ENCODE measurements at places on chromosomes 5 and 9. TPM values are rescaled to one million over a fixed set of nuclear protein-coding genes. Genes with fewer than 3 reads are reported as not detected.
A peak's percentile ranks its signal among the peaks of the same experiment; 100 is the strongest.

DNA sequence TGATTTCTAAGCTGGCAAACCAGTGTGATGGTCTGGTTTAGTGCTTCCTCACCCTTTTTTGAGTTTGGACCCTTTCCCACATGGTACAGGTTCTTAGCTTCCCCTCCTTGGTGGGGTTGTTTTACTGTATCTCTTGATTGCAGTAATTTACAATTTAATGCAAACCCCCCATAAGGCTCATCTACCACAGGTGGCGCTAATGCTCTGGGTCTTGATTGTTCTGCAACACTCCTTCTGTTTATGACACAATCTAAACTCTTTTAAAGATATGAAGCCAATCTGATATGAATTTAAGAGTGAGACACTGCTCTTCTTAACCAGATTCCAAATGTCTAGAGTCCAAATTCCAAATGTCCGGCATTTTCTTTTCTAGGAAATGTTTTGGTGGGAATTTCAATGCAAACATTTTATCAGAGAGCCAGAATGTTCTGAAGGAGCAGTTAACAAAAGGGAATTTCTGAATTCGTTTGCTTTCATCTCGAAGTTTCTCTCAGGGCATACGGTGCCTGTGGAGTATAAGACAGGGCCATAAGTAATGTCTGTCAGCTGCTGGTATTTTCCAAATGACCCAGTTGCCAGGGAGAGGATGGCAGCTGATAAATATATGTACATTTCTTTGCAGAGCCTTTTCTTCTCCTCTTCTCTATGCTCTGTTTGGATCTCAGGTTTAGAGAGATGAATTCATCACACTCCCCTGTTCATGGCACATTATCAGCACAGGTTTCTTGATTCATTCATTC lies 246.8 kb downstream of the ARHGAP26 start:
- no peak for DNase-seq

DNA sequence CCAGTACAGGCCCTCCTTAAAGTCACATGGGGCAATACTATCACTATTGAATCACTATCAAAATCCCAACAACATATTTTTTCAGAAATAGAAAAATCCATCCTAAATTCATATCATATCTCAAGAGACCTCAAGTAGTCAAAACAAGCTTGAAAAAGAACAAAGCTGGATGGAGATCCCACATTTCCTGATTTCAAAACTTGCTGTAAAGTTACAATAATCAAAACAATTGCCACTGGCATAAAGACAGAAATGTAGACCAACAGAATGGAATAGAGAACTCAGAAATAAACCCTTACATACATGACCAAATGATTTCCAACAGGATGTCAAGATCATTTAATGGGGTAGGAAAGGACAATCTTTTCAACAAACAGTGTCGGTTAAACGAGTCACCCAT lies 41.3 kb upstream of the CDKN2AIPNL start:
- DNase-seq, result no peak

DNA sequence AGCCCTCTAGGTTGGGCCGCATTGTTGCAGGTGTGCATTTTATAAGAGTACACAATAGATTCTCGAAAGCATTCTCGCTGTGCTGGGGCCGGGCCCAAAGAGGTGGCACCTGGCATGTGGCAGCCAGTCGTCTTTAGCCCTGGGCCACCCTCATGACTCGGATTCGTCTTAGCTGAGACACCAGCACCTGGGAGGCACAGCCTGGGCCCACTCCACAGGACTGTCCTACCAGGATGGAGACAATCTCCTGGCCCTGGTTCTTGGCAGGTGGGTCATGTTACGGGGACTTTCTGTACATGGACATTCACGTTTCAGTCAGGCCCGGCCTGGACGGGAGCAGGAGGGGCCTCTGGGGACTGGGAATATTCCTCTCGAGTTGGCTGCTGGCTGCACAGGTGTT lies 212.5 kb downstream of the FANCC start:
- no peak for DNase-seq

GRCh38 chr9:109593612-109594011 lies 95.5 kb upstream of the PTPN3 start:
- DNase-seq, result no peak

DNA sequence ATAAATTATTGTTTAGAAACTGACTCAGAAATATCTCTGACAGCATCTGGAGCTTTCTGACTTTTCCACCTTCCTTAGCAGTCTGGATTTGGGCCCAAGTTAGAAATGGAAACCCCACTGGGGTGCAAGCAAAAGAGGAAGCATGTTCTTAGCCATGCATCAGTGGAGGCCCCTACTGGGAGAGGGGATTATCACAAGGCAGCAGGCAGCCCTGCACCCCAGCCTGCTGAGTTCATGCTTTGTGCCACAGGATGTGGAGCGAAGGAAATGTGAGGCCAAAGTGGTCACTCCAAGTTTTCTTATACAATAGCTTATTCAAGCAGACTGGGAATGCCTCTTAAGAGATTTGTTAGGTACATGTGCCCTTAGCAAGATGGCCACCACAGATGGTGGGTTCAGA lies 146.5 kb upstream of the TLX3 start:
- DNase-seq, result no peak

GRCh38 chr5:141663506-141663905 lies 12.3 kb upstream of the FCHSD1 start:
- DNase-seq, result no peak

GRCh38 chr9:134707031-134707680 lies 65.6 kb downstream of the COL5A1 start:
- no peak for DNase-seq

- DNase-seq, result no peak
Measured at GRCh38 chr9:2816476-2817141, 27.3 kb downstream of the PUM3 start.

DNA sequence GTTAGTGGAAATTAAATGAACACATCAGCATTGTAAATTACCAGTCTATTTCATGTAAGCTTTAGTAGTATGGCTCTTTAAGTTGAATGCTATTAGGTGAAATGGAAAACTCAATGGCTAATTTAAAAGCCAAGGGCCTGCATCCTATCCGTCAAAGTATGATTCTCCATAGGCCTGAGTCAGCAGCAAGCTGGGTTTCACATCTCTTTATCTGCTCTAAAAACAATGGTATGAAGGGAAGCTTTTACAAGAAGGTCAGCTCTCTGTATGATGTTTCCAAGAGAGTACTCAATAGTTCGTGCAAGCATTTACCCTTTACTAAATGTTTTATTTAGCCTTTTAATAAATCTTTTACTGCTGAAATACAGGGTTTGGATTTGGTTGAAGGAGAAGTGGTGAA lies 62.8 kb downstream of the MAP1B start:
- DNase-seq, result no peak

- DNase-seq, result no peak
Measured at GRCh38 chr9:33101104-33101951, 24.9 kb upstream of the SMU1 start.

DNA sequence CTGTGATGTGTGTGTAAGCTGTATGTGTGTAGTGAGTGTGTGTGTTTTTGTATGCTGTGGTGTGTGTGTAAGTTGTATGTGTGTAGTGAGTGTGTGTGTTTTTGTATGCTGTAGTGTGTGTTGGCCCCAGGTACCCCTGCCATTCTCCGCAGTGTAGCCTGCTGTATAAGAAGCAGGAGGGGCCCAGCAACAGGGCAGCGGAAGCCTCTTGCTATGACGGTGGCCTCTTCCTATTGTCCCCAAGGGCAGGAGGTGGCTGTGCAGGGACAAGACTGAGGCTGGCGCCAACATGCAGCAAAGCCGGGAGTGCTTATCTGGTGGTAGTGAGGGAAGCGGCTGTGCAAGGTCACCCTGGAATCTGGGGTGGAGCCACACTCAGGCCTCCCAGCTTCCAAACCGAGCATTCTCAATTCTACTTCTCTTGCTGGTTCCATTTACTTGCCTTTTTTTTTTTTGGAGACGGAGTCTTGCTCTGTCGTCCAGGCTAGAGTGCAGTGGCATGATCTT lies 5.1 kb downstream of the SPAAR start:
- DNase-seq, result peak; percentile 78

DNA sequence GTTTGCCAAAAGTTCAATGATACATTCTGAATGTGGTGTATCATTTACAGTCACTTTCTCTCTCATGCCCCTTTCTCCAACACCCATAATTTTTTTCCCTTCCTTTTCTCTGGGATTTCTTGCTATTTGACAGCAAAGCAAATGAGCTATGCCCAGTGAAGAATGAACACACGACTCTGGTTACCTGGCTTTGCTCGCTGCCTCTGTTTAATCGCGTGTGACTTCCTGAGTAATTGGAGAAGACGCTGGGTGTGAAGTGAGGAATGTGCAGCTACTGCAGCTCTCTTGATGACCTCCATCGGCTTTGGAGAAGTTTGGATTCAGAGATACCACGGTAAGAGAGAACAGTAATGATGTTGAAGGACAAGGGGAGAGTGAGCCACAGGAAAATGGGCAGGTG lies 651.8 kb downstream of the KIF4B start:
- DNase-seq, result no peak

DNA sequence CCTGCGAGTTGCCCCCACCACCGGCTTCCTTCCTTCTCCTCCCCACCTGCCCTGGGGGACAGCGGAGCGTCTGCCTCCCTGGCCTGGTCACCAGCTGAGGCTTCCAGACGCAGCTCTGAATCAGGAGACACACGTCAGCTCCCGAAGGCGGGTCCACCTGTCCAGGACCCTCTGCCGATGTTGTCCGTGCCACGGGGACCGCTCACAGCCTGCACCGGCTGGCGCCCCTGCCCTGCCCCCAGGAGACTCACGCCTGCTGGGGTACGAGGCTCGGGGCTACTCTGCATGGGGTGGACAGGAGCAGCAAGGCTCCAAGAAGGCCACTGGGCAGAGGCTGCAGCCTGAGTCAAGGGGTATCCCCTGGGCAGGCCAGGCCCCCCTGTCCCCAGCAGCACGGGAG lies 1.9 kb upstream of the CCDC187 start:
- no peak for DNase-seq

- peak; percentile 2 for DNase-seq
Measured at GRCh38 chr5:180193749-180194375, 15.1 kb downstream of the RASGEF1C start.

DNA sequence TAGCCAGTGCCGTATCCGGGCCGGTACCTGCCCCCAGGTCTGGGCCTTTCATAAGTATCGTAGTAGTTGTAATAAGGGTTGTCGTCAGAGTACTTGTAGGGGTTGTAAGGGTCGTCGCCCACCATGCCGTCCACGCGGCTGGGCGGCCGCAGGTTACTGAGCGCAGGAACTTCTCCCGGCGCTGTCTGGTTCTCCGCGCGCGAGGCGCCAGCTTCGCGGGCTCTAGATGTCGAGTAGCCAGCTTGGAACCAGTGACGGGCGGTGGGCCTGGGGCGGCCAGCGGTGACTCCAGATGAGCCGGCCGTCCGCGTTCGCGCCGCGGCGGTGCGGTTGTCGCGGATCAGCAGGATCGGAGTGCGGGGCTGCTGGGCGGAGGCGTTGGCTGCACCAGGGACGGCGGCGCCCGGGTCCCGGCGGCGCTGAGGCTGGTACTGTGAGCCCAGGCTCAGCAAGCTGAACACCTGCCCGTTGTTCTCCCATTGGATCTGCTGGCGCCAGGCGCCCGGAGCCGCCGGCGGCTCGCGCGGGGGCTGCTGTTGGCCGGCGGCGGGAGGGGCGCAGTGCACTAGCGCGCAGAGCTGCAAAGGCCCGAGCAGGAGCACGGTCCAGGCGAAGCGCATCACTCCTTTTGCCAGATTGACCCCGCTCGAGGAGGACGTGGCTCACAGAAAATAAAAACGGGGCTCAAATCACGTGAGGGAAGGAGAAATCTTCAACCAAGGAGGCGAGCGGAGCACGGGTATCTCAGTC lies 518 bp downstream of the LOX start:
- no peak for DNase-seq

- peak; percentile 59 for DNase-seq
Measured at GRCh38 chr5:6525910-6526309, 77.3 kb downstream of the UBE2QL1 start.

IL5 gene
- total RNA-seq, result not detected

SMIM32 gene
- not detected for total RNA-seq

SARDH gene
- 208 TPM for total RNA-seq

Data from left lobe of liver (tissue), 2 donors.